ENCODE measurements at places on chromosomes 4 and X.

GRCh38 chr4:86493460-86493859 lies 100.7 kb upstream of the PTPN13 start:
- no peak for DNase-seq

- no peak for DNase-seq
Measured at GRCh38 chr4:181216501-181216900, 1026.7 kb upstream of the TENM3 start.

DNA sequence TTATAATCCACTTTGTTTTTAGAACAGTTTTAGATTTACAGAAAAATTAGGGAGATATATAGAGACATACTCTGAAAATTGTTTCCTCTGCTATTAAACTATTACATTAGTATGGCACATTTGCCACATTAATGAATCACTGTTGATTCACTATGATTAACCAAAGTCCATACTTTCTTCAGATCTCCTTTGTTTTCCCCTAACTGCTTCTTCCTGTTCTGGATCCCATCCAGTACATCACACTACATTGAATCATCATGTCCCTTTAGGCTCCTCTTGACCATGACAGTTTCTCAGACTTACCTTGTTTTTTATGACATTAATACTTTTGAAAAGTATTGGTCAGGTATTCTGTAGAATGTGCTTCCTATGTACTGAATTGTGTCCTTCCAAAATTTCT lies 109.2 kb upstream of the EDNRA start:
- DNase-seq, result no peak

DNA sequence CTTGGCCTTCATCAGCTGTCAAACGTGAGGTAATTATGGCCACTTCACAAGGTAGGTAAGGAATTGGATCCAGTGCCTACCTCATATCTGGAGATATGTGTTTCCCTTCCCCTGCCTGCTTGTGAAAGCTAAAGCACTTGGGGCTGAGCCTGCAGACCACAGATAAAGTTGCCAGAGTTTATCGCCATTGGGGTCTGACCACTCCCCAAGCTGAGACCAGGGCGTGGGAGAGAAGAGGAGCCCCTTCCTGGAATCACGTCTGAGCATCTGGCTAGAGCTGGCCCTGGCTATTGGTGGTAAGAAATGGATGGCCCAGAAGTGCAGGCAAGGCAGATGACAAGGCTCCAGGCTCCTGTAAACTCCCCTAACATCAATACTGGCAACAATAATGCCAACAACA lies 2.7 kb downstream of the ALAS2 start:
- DNase-seq, result no peak

DNA sequence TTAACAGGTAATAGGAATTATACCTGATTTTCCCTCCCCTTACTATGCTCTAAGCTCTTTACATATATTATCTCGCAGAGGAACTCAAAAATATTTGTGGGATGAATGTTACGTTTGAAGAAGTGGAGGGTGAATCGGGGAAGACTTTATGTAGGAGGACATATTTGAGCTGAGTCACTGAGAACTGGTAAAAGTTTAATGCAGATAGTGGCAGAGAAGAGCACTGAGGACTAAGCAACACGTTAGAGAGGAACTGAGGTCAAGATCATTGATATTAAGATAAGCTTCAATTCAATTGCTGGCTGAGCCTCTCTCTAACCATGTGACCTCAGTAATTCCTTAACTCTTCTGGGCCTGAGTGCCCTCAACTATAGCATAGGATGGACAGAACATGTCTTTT lies 26.4 kb upstream of the ELOVL6 start:
- DNase-seq, result no peak

GRCh38 chr4:72319601-72320021 lies 249.4 kb downstream of the ADAMTS3 start:
- no peak for DNase-seq

- no peak for DNase-seq
Measured at GRCh38 chrX:10569946-10570345, 50.4 kb downstream of the MID1 start.

DNA sequence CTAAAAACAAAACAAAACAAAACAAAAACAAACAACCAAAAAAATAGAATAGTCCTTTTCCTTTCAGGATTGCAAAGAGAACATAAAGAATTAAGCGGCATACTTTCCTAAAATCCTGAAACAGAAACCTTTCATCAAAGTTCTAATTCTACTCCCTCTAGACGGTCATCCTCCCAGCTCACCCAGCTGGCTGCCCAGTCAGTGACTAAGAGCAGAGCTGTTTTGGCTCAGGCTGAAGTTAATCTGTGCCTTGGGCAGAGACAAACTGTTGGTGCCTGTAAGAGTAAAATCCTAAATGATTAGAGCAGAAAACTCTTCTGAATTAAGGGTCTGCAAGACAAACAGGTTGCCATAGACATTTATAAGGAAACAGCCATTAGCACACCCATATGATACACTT lies 17.6 kb upstream of the WAS start:
- no peak for DNase-seq

GRCh38 chr4:122759639-122760310 lies 27.3 kb downstream of the BBS12 start:
- no peak for DNase-seq

- no peak for DNase-seq
Measured at GRCh38 chr4:154485127-154485773, 6.3 kb downstream of the DCHS2 start.

- no peak for DNase-seq
Measured at GRCh38 chr4:7359400-7360062, 75.2 kb downstream of the PSAPL1 start.

DNA sequence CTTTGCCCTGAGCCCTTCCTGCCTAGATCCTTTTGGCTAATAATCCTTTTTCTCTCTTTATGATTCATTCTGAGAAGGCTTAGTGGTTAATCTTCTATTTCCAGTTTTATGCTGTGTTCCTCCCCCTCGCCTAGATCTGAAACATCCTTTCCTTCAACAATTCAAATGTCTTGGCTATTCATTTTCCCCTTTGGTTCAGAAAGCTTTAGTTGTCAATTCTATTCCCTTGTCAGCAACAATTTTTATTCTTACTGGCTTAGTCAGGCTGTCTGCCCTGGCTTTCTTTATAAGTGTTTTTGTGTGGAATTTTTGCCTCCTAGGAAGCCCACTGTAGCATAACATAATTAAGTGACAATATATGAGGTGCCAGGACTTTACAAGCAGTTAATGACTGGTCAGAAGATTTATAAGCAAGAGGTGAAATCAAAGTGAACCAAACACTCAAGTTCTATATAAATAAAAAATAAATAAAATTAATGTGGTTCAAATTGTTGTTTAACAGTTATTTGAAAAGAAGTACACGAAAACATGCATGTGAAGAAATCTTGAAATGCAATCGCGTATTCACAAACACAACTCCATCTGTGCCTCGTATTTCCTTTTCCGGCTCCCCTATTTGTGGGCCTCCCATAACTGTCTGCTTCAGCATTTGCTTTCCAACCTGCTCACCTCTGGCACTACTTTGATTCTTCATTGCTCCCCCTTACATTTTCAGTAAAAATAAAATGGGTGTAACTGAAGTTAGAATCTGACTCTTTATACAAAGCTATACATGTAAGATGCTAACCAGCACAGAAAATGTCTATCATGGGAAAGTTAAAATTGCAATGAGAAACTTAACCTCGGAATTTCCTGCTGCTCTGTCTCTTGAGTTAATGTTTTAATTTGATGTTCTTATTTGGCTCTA lies 235.4 kb downstream of the SPRY1 start:
- DNase-seq, result no peak

DNA sequence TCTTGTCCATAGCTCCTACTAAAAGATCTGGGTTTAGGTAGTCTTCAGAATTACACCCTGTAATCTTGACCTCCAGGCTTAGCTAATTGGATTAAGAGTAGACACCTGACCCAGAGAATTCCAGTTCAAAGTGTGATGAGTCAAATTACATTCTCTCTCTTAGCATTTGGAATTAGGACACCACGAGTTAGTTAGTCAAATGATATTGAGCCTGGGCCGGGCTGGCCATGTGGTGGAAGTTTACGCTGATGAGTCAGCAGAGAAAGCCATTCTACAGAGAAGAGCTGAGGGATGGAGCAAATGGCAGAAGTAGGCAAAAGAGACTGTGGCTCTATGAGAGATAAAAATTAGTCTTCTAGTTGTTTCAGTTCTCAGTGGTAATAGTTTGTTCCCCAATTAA lies 31.1 kb downstream of the CEP44 start:
- DNase-seq, result no peak

GRCh38 chr4:150944660-150945059 lies 70.4 kb downstream of the LRBA start:
- no peak for DNase-seq

- DNase-seq, result peak; percentile 7
Measured at GRCh38 chrX:2188330-2188792, 312.4 kb downstream of the DHRSX start.

All from activated CD4-positive, alpha-beta T cell treated with anti-CD3 and anti-CD28 coated beads, Interleukin-2, amount 50 U/mL, for 1 hour (primary cell).